Activated CD4-positive, CD25-positive, alpha-beta regulatory T cell treated with anti-CD3 and anti-CD28 coated beads, Interleukin-2, amount 50 U/mL, for 72 hours (primary cell): ENCODE measurements at places on chromosomes 5 and 9.

GRCh38 chr5:94375801-94376200 is 242.6 kb downstream of the KIAA0825 start:
- no peak for DNase-seq

GRCh38 chr5:132653716-132654115 is 4.3 kb upstream of the IL13 start:
- no peak for DNase-seq

- no peak for DNase-seq
These were observed 507.1 kb downstream of the TLE4 start for GRCh38 chr9:80078826-80079225.

- no peak for DNase-seq
These were observed 9.4 kb downstream of the DAB2IP start for GRCh38 chr9:121660876-121661275.

- DNase-seq: no peak
These were observed 46.4 kb downstream of the SEMA5A start for GRCh38 chr5:9499498-9499876.

- DNase-seq: no peak
These were observed 50.6 kb downstream of the MELK start for GRCh38 chr9:36623280-36623679.

DNA sequence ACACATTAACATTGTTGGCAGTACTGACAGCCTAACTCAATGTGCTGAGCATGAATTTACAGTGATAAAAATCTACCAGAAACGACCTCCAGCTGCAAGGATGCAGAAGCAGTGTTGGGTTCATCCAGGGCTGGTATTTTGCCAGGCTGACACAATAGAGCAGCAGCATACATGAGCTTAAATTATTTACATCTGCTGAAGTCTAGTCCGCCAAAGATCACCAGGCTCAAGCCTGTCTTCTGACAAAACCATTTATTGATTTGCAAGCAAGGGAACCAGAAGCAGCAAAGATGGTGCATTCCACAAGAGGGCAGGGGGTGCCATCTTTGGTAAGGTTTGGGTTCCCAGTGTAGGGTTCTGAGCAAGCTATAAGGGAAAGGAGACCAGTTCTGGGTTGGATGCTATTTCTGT is 8.7 kb upstream of the C5orf34 start:
- no peak for DNase-seq

GRCh38 chr5:179730852-179731251 is 1.8 kb upstream of the MAML1 start:
- DNase-seq: no peak

- DNase-seq: no peak
These were observed 70.8 kb downstream of the STX17 start for GRCh38 chr9:99977033-99977792.

DNA sequence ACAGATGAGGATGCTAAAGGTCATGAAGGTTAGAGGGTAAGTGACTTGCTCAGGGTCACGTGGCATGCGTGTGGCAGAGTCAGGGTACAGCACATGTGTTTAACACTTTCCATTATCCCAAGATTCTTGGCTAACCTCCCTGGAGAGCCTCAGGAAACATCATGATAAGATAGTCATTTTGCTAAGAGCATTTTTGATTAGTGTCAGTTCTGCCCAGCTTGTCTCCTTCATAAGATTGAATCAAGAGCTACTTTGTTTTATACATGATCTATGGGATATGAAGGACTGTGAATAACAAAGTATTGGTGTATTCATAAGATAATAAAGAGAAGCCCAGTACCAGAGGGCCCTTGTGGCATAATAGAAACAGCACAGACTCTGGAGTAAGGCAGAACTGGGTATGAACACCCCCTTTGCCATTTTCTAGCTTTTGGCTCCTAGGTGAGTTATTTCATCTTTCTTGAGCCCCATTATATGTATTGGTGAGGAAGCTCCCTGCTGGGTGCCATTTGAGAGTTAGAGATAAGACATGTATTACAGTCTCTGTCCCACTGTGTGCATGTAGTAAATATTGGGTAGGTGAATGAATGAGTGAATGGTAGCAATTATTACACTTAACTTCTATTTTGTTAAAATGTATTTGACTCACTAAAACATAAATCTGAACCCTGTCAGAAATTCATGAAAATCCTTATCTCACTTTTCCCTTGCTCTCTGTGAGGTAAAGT is 16.1 kb downstream of the PTPDC1 start:
- DNase-seq: no peak

- no peak for DNase-seq
These were observed 66.5 kb downstream of the LHX2 start for GRCh38 chr9:124077915-124078572.

GRCh38 chr5:72379936-72380335 is 59.8 kb downstream of the PTCD2 start:
- no peak for DNase-seq

DNA sequence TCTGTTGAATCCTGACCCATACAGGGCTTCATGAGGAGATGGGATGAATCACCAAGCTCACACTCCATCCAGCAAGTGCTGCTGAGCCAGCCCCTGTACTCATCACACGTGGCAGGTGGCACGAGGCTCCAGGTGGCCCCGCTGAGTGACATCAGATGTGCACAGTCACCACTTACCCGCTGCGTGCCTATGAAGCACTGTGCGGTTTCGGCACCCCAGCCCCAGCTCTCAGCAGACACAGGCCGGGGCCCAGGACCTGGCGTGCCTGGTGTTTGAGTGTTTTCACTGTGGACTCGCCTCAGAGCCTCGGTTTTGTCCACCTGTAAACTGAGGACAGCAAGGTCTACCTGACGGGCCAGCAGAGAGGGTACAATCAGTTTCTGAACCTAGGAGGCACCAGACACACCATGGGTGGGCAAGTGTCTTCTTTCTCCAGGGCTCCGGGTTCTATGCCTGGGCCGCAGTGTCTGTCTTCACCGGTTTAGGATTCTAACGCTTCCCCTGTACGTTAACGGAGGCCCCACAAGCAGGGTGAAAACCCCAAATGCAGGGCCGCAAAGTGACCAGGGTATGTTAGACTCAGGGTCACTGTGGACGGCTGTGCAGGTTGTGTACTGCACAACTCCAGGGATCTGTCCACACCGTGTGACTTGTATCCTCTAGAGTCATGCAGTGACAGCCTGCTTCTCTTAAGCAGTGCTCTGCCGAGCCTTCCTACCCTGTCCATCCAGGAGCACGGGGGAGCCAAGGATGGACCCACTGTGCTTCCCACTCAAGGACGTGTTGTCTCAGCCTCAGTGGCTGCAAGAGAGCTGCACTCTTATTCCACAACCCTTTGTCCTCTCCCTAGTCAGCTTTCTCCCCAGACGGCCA is 44.3 kb upstream of the COL5A1 start:
- DNase-seq: no peak

- no peak for DNase-seq
These were observed 10.1 kb downstream of the LHFPL2 start for GRCh38 chr5:78638423-78638822.

- no peak for DNase-seq
These were observed 34.7 kb upstream of the SLC22A5 start for GRCh38 chr5:132334812-132335211.

- DNase-seq: no peak
These were observed 162.8 kb downstream of the PIK3R1 start for GRCh38 chr5:68378204-68378820.

- DNase-seq: no peak
These were observed 227.8 kb upstream of the CDH9 start for GRCh38 chr5:27266184-27266583.

DNA sequence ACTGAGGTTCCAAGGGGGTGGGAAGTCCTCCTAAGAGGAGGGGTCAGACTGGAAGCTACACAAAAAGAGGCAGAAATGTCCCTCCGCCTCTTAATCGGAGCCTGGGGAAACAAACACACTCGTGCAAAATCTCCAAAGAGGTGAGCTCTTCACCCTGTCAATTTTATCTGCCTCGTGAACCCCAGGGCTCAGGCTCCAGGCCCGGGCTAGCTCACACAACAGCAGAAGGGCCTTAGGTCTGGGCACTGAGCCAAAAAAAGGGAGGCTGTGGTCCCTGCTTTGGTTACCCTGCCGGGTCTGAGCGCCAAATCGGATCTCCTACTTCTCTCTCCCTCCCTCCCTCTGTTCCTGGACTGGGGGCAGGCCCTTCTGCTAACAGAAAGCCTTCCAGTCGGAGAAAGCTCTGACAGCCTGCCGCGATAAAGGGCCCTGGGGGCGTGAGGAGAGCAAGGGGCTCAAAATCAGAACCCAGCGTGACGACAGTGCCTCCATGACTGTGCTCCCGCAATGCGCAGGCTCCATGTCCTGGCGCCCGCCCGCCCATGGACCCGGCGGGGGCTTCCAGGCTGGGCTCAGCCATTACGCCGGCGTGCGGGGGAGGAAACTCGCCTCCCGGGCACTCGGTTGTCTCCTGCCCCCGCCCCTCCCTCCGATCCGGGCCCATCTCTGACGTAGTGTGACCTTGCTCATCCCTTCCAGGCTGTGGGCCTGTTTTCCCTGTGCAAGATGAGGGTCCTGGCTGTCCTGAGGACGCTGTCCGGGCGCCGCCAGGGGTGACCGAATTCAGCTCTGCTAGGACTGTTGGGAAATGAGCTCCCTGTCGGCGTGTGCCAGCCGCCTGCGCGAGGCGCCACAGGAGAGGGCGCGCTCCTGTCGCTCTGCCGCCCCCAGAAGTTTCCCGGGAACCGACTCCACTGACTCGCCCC is 865 bp upstream of the SLC22A4 start:
- peak; percentile 57 for DNase-seq

- no peak for DNase-seq
These were observed 17.6 kb downstream of the FIBCD1 start for GRCh38 chr9:130921300-130921988.

DNA sequence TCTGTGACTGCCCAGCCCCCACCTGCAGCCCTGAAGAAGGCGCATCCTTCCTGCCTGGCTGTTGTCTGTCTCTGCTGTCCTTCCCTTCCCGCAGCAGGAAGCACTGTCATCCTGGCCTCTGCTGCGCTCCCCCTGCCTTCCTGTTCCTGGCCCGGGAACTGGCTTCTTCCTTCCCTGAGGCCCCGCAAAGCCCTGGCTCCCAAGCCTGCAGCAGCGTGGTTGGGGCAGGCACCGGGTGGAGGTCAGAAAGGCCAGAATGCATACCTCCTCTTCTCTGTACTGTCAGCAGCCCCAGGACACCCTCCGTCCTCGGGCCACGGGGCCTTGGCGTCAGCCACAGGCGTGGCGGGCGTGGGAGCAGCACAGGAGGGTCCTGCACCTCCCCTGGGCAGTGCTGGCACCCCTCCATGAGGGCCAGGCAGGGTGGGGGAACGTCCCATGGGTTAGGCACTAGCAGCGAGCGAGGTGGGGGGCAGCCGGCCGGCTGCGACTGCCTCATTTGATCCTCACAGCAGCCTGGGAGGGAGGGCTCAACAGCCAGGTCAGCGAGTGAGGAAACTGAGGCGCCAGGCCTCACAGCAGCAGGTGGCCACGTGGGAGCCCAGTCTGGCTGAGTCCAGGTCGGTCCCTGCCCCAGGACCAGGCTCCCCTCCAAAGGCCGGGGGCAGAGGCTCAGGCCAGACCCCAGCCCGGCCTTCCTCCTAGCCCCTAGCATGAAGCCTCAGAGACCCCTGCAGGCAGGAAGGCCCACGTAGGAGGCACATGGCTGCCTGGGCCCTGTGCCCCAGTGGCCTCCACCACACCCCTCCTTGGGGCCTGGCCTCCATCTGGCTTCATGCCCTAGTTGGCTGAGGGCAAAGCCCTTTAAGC is 9.4 kb downstream of the FLT4 start:
- no peak for DNase-seq

- no peak for DNase-seq
These were observed 5.6 kb downstream of the PTCD2 start for GRCh38 chr5:72325566-72326305.

DNA sequence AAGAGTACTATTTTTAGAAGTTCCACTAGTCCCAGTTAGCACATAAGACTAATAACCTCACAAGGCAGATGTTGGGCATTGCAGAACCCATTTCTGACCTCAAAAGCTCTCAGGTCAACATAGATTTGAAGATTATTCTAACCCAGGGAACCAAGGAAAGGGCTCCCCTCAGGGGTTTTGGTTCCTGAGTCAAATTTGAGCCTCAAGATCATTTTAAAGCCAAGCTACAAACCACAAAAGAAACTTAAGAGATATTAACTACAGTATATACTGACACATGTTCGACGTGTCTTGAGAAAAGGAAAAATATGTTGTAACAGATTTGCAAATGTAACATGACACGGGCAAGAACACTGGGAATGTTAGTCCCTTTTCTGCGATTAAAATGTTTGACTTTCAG is 88.6 kb downstream of the GNAQ start:
- no peak for DNase-seq

DNA sequence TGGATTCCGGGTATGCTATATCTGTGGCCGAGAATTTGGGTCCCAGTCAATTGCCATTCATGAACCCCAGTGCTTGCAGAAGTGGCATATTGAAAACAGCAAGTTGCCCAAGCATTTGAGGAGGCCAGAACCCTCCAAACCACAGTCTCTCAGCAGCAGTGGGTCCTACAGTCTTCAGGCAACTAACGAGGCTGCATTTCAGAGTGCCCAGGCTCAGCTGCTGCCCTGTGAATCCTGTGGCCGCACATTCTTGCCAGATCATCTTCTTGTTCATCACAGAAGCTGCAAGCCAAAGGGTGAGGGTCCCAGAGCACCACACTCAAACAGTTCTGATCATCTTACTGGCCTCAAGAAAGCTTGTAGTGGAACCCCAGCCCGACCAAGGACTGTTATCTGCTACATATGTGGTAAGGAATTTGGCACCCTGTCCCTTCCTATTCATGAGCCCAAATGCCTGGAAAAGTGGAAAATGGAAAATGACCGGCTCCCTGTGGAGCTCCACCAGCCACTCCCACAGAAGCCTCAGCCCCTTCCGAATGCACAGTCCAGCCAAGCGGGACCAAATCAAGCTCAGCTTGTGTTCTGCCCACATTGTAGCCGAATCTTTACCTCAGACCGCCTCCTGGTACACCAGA is 23.0 kb downstream of the ZNF474 start:
- no peak for DNase-seq

DNA sequence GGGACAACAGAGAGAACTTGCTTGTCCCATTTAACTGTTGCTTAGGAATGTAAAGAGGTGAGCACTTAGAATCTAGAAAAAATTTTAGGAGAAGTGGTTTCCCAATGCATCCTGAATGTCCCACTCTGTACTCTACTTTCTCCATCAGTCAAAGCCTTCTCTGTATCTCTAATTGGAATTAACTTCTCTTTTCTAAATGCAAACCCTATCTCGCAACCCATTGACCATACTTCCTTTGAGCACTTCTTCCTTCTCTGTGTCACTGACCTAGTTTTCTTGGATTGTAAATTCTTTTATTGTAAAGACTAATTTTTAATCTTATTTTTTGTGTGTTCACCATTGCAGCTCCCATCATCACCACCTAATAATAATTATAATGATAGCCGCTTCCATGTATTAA is 33.3 kb downstream of the ADRB2 start:
- no peak for DNase-seq
